ENCODE measurements at places on chromosomes 6 and 20.

DNA sequence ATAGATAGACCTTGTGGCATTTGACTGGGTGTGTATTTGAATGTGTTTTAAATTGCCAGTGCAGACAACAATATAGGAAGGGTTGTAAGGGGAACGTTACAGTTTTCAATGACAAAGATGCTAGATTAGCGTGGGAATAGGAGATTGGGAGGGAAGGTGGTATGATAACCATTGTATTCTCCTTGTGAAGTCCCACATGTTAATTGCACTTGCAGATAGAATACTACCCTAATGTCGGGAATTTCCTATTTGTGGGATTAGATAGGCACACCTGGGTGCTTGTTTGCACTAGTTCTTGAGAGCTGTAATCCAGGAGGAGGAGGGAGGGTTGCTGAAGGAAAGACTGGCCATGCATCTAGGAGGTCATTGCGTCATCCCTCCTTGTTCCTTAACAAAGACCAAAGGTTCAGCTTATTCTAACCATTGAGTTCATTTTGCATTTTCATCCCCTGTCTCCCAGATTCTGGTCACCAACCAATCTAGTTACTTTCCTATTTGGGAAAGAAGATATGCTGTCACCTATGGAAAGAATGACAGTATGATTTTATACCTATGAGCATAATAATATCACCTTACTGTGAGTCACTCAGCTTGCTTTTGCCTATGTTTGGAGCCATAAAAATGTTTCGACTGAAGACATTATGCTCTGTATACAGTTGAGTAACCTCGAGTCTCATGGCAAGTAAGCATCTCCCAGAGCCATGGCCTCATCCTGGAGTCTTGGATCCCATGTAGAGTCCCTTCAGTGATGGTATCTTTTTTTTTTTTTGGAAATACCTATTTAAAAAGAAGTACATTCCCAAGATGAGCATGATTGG lies 201.5 kb downstream of the DTNBP1 start:
- no peak for DNase-seq

GRCh38 chr6:80161434-80161833 lies 55.0 kb downstream of the BCKDHB start:
- no peak for DNase-seq

- DNase-seq: no peak
Observed at GRCh38 chr6:143346004-143346403, 104.5 kb downstream of the ADAT2 start.

GRCh38 chr6:157316871-157317814 lies 6.2 kb downstream of the TMEM242 start:
- DNase-seq: no peak

DNA sequence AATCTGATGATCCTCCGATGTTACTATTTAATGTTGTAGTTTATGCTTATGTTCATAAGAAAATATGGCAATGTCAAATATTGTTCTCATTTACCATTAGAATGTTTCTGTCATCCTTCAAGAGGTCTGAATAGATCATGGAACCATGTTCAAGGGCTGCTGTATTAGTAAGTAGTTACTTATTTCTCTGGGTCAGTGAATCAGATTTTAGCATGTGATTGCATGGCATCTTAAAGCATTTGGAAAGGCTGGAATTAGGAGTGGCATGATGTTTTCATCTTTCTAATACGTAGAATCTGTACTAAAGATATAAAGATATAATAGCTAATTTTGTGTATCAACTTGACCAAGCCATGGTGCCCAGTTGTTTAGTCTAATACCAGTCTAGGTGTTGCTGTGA lies 40.5 kb upstream of the NKX2-4 start:
- DNase-seq: no peak
